AG09309 (cell line): ENCODE measurements at places on chromosomes 3 and 15.

- no peak for DNase-seq
These were observed 749.6 kb downstream of the AGBL1 start for GRCh38 chr15:86829245-86829644.

- no peak for DNase-seq
These were observed 233.2 kb upstream of the SEMA6D start for GRCh38 chr15:47484059-47484458.

- DNase-seq = no peak
These were observed 92.2 kb downstream of the TBC1D2B start for GRCh38 chr15:77985031-77985930.

DNA sequence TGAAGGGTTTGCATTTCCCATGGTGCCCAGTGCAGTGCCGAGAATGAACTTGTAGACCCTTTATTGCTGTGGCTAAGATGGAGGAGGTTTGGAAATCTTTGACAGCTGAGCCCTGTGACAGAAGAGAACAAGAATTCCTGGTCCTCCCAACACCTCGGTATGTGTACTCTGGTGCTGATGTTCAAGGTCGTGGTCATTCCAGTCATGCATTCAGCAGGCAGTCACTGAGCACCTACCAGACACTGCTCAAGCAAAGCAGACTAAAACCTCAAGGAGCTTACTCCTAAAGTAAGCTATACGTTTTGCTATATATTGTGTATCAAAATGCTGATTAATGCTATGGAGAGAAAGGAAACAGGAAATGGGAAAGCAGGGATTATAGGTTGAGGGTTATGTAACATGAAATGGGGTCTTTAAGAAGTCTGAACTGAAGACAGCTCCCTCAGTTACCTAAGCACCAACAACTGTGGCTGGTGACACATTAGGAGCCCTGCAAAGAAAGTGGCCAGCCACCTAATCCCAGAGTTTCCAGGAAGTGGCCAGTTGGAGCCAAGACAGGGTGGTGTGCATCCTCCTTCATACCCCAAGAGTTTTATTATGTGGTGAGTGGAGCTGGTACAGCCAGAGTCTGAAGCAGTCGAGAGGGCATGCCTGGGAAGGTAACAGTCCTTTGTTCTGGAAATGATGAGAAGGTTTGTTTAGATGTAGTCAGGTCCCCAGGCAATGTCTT lies 65.0 kb downstream of the CCNL1 start:
- no peak for DNase-seq

DNA sequence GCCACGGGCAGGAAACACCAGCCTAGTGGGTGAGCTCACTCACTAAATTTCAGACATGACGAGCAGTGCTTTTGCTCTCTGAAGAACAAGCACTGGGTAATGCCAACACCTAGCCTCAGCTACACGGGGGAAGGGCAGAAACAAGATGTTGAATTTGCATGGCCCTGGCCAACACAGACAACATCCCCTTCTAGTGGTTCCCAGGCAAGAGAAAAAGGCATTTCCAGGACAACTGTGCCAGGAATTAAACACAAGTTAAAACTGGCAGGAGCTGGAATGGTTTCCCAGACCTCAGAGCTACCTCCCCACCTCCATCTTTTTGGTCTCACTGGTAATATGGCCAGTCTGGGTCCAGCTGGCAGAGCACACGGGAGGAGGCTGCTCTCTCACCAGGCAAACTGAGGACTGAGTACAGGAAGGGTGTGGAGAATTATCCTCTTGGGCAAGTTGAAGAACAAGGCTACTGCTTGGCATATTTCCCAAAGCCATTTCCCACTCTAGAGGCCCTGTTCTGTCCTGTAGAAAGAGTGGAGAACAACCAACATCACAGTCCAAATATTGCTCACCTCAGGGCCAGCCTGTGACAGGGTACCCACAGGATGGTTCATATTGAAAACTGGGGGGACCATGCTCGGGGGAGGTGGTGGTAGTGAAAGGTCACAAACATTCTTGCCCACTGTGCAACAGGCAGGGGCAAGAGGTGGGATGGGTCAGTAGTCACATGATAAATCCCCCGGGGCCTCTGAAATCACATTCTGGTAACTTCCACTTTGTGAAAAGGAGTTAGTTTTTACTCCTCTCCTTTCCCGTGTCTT lies 26.5 kb downstream of the TSPAN3 start:
- DNase-seq = no peak

DNA sequence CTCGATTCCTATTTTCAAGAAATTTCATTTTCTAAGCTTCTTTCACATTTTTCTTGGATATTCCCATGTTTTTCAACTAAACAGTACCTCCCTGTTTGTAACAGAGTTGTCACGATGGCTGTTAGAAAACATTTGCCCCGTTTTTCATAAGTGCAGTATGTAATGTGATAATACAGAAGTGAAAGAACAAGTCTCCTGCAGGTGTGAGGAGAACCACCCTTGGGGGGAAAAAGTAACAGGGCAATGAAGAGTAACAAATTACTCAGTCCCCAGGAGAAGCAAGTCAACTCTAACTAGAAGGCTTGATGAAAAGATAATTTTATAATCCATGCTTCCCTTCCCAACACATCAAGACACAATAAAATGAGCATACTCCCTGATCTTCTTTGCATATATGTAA lies 493.3 kb downstream of the FOXP1 start:
- DNase-seq = no peak

DNA sequence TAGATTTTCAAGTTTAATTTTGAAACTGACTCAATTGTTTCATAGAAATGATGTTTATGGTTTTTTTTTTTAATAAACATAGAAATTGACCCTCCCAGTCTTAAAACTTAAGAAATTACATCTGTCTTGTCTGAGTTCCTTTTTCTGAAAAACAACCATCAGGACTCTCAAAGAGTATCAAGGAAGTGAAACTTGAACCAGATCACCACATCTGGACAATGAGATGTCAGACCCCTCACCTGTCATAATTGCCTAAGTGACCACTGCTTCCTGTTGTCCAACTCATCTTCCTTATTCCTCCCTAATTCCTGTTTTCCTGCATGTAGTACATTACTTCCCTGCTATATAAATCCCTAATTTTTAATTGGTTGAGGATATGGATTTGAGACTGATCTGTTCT lies 441.5 kb upstream of the ARHGEF26 start:
- DNase-seq = no peak

DNA sequence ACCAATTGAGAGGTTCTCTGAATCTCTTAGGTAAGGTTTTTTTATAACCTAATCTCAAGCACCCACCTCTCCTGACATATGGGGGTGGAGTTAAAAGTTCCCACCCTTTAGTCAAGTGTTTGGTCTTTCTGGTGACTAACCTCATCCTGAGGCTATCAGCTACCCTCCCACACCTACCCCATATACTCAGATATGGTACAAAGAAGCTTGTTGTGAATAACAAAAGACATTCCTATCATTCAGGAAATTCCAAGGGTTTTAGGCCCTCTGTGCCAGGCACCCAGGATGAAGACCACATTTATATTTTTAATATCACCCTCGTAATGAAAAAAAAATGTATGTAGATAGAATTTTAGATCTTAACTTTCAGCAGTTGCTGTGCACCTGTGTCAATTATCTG lies 9.0 kb downstream of the CHMP2B start:
- no peak for DNase-seq

- DNase-seq = no peak
These were observed 30.2 kb upstream of the USP3 start for GRCh38 chr15:63473999-63474809.

DNA sequence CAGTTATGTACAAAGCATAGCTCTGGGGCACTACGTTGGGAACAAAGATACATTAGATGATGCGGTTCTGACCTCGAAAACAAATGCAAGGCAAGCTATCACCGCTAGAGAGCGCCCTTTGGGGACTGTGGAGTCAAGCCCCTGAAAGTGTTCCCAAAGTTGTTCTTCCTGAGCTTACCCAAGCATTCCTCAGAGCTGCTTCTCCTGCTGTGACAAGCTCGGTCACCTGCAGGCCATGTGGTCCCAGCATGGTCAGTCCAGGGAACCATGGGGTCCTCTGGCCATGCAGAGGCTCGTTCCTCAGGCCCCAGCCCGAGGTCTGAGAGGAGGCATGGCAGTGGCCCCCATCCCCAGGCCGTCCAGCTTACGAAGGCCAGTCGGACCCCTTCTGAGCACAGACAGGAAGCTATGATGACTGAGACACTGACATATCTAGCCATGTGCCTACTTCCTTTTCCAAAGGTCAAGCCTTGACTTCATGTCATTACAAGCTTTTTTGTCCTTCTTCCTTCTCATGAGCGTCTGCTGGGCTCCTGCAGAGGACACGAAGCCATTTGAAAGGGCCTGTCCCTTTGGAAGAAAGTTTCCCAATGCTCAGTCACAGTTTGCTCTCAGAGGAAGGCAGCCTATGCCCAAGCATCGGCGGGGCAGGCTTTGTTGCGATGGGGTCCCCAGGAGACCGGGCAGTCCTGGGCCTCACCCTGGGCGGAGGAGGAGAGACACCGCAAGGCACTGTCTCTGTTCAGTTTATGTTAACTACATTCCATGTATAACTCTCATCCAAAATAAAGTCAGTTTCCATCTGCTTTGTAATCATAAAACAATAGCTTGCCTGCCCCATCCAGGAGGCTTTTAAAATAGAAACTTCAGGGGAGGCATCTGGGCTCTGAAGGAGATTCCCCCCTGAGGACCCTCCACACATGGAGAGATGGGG lies 79.3 kb downstream of the ATP10A start:
- DNase-seq = no peak

DNA sequence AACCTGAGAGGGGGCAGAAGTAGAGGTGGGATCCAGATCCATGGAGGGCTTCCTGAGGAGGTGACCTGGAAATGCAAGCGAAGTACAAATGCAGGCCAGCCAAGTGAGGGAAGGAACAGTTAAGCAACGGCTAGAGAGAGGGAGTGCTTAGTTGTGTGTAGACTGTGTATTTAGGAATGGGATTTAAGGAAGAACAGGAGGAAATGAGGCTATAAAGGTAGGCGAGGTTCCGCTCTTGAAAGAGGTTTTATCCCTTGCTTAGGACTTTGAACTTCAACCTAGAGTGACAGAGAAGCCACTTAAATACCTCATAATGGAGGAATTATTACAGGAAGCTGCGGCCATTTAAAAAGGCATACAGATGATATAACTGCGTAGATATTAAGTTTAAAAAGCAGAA lies 295.1 kb downstream of the THSD4 start:
- no peak for DNase-seq

DNA sequence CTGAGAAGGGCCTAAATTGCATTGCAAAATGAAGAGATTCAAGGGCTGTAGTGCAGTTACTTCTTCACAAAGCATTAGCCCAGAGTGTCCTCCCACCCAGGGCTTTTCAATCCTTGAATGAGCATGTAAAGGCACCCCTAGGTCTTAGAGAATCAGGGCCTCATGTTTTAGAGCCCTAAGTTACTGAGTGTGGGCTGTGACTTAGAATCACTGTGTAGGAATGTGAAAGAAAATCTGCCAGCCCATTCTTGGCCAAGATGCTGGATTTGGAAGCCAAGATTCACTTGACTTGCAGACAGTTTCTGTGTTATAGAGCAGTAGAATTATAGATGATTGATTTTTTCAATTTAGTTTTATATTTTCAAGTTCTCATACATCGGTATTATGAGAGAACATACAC lies 153.2 kb downstream of the MYRIP start:
- DNase-seq = no peak

DNA sequence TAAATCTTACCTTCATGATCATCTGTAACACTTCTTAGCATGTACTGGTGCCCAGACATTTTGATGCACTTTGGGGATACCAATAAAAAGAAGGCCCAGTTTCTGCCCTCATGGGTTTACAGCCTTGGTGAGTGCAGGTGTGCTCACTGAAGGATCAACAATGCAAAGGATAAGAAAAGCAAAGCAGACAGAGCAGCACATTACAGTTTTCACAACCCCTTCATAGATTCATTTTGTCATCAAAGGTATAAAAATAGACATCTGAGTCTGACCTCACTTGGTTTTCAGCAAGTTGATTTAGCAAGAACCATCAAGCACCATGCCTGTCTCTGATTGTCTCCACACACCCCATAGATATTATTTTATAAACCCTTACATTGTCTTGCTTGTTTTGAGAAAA lies 77.6 kb downstream of the BFSP2 start:
- DNase-seq = no peak

DNA sequence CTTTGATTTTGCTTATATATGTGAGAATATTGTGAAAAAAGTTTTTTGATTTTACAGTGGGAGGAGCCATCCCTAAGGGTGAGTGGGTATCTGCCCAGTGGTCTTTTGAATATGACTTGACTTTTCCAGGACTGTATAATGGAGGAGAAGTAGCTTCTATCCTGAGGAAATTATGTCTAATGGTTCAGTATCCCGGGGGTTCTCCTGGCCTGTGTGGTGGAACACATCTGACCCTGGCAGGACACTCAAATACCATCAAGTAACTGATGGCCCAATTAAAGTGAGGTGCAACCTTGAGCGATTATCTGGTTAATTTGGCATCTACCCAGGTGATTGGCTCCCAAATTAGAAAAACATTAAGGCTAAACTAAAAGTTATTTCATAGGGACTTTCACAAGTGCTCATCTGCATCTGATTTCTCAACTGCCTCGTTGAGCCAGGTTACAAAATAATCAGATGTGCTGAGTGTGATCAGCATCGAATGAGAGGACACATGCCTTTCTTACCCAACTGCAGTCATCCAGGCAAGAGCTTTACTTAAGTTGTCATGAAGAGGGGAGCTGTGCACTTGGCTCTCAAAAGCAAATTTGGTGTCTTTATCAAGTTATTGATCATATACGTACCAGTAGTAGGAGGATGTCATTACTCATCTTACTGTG lies 201.4 kb downstream of the IL5RA start:
- DNase-seq = no peak

DNA sequence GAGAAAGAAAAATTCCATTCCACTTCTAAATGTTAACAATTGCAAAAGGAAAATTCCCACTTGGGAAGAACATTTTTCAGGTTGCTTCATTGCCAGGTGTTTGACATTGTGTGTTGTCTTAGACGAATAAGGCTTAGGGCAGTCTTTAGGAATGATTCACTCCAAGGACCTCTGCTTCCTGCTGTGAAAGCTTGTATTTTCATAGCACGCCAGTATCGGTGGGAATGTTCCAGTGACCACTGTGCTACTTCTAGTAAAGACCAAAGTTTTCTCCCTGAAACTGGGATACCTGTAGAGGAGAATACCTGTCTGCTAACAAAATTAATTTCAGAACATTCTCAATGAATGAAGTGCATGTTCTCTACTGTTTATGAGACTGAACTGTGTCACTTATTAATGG lies 64.1 kb downstream of the CDIN1 start:
- DNase-seq = no peak

GRCh38 chr3:166471074-166471767 lies 634.0 kb upstream of the BCHE start:
- no peak for DNase-seq

- peak; percentile 33 for DNase-seq
These were observed 40.5 kb downstream of the ANO10 start for GRCh38 chr3:43581343-43581742.
